ENCODE measurements at places on chromosomes 7 and 10.

DNA sequence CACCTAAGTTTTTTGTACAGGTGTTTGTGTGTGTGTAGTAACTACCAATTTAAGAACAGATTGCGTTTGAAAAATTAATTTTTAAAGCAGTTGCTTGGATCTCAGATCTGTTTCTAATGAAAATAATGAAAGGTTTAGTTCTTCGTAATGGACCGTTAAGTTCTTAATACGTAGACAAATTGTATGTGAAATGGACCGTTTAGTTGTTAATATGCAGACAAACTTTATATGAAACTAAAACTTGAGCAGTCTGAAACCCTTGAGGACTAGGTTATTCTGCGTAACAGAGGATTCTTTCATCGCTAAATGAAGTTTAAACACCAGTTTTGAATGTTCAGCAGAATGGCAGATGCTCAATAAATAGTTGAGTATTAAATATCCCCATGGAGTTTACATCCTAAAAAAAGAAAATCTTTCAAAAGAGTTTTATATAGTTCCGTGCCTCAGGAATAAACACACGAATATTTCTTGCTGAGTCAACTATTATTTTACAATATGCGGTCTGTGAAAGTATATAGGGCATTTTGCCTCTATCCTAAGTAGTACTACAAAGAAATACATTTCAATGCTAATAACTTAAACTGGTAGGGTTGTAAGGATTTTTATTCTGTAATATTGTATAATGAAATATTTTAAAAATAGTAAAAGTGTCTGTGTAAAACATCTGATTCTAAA lies 1.2 kb downstream of the DBF4 start:
- peak; percentile 5 for DNase-seq

DNA sequence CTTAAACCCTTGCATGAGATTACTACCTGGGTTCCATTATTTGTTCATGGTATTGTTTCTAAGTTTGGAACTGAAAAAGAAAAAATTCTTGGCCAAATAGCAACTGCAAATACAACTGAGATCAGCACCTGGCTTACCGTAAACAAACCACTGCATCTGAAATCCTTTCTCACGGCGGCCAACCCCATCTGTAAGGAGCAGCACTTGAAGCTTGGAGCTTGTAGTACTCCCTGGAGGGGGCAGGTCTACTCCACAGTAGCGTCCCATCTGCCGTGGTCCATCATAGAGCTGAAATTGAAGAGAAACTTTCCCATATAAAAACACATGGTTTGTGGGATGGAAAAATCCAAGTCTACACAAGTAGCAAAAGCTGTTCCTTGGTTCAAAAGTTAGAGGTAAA lies 109.9 kb downstream of the CUBN start:
- no peak for DNase-seq

DNA sequence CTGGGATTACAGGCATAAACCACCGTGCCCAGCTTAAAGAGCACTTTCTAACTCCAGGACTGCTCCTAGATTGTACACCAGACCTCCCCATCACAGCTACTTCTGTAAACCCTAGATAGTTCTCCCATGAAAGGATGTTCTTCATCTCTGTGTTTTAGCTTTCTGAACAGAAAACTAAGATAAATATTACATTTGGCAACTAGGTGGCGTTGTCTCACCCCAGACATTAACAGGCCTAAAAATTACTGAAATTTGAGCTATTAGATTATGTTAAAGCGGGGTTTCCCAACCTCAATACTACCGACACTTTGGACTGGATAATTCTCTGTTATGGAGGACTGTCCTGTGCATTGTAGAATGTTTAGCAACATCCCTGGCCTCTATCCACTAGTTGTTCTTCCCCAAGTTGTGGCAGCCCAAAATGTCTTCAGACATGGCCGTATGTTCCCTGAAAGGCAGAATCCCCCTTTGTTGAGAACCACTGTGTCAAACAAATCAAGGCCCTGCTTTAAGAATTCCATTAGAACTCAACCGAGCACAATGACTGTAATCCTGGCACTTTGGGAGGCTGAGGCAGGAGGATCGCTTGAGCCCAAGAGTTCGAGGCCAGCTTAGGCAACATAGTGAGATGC lies 19.1 kb downstream of the ATOH7 start:
- peak; percentile 51 for DNase-seq

DNA sequence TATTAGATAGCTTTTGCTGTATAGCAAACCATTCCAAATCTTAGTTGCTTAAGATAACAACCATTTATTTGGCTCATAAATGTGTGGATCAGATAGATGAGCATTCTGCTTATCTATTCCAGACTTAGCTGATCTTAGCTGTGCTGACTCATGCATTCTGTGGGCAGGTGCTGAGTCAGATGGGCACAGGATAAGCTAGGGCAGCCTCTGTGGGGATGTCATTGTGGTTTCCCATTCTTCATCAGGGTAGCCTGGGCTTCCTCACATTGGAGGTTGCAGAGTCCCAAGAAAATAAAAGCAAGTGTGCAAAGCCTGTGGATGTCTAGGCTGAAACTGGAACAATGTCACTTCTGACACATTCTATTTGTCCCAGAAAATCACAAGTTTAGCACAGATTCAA lies 917.0 kb downstream of the TYW1 start:
- no peak for DNase-seq

GRCh38 chr10:62075912-62076311 lies 174.4 kb downstream of the ARID5B start:
- no peak for DNase-seq

- no peak for DNase-seq
Observed at GRCh38 chr10:1102831-1103230, 46.6 kb downstream of the WDR37 start.

DNA sequence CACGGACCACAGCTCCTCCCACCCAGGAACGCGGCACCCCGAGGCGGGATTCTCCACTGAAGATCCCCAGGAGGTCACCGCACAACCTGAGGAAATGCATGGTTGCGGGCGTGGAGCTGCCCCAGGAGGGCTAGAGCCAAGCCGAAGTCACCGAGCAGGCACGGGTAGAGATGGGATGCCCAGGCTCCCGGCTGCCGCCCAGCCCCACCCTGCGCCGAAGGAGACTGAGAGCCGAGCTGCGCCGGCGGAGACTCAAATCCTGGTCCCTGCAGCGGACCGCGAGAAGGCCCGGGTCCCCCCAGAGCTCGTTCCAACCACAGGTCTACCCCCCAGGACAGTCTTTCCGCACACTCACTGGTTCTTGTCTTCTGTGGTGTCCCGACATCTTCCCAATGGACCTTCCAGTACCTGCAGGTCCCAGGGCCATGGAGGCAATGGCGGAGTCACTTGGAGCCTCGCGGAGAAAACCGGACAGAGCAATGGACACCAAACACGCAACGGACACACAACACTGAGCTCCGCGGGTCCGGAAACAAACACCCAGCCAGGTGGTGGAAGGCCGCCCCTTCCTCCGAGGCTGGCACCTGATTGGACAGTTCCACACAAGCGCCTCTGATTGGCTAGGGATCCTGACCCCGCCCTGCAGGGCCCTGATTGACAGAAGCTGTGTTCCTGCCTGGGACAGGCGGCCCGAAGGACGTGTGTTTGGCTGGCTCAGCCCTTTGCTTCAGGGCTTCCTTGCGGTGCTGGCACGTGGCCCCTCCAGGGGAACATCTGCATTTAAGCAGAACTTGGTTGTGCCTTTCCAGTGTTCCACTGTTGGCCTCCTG lies 331.9 kb upstream of the NUPR2 start:
- DNase-seq: no peak

GRCh38 chr10:73998623-73998928 lies 660 bp downstream of the VCL start:
- no peak for DNase-seq

DNA sequence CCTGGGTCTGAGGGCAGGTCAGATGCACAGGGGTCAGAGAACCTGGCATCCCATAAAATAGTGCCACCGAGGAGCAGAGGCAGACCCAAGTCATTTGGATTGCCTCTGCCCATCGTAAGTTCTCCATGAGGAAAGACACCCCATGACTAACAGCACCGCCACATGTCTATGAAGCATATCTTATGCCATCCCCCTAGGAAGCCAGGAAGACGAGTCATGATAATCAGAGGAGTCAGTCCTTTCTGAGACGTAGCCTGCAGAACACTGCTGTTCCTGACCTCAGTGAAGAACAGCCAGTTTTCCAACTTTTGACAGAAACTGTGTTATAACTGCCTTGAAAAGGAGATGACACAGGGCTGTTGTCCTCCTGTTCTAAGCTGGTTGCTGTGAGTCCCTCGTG lies 51.2 kb downstream of the INSYN2A start:
- no peak for DNase-seq

- no peak for DNase-seq
Observed at GRCh38 chr10:12241810-12242529, 46.0 kb downstream of the CDC123 start.

DNA sequence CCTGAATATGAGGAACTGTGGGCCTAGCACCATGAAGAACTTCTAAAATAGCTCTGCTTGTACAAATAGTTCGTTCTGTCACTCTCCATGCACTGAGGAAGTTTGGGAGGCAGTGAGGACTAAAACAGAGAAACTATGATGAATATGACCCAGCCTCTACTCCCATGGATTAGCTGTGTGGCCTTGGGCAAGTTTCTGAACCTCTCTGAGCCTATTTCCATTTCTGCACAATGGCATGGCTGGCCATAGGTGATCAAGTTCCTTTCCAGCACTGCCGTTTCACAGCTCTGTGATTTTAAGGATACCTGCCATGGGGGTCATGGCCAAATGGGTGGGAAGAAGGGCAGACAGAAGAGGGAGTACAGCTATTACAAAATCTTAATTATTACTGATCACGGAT lies 57.6 kb downstream of the SORBS1 start:
- no peak for DNase-seq

DNA sequence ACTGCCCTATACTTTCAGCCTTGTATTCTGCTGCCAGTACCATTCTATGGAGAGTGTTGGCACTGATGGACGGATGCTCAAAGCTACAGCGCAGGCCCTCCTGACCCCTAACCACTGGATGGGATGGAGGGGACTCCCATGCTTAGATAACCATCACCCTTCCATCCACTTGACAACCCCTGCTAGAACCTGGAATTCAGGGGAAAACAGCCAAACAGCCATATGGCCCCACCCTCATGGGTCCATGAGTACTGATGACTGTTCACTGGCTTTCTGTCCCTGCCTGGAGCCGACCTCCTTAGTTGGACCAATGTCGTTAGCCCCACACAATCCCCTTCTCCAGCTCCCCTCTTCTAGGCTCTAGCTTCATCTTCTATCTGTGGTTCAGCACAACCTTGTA lies 16.2 kb downstream of the DUSP5 start:
- DNase-seq: no peak

DNA sequence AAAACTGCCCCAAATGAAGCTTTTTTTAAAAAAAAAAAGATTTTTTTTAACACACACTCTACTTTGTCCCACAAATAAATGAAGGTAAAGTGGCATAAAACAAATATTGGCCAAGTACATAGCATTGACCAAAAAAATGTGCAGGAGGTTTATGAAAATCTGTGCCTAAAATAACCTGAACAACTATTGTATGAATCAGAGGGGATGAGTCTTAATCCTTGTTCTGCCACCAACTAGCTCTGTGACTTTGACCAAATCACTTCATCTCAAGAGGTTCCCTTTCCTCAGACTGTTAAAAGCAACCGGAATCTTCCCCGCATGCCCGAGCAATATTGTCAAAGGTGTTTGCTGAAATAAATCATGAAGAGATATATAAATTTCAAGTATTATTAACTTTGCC lies 150.4 kb upstream of the NEBL start:
- no peak for DNase-seq

DNA sequence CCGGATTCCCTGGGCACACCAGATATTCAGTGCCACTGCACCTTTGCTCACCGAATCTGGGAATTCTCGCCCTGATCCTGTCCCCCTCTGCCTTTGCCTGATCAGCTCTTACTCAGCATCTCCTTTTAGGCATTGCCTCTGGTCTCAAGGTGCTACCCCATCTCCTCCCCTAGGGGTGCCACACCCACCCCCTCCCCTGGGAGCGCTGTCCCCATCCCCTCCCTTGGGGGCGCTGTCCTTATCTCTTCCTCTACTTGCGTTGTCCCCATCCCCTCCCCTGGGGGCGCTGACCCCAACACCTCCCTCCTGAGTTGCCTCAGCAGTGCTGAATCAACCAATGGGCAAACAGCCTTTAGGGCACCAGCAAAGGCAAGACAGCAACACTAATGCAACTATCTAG lies 686.9 kb upstream of the FOXK1 start:
- no peak for DNase-seq
